ENCODE measurements at places on chromosomes 11 and 22.

DNA sequence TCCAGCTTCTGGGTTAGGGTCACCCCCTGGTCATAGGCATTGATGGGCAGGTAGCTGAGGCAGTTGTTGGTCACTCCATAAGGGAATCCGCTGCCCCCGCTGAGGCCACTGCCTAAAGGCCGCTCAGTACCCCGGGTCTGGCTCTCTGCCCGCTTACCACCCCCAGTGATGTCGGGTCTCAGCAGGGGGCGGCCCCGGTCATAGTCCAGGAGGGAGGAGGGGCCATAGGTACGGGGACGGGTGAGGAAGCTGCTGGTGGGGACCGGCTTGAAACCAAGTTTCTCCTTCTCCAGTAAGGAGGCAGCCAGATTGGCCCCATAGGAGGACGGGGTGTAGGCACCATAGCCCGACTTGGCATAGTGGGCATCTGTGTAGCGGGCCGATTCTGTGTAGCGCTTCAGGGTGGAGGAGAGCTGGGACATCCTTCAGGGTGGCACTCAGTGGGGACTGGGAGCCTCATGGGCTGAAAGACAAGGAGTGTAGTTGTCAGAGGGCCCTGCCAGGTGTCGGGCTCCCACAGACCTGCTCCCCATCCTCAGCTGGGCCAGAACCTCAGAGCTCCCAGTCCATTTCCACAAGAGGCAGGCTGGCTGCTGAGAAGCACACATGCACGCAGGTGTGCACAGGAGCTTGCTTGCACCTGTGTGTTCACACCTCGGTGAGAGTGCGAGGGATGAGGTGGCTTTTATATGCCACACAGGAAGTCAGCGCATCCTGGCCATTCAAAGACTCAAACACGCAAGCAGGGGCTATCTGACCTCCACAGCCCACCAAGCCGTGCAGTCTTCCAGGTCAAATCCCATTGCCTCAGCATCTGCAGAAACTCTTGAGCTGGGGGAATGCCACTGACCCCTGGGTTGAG is 8.2 kb downstream of the USP2 start:
- DNase-seq, result no peak

DNA sequence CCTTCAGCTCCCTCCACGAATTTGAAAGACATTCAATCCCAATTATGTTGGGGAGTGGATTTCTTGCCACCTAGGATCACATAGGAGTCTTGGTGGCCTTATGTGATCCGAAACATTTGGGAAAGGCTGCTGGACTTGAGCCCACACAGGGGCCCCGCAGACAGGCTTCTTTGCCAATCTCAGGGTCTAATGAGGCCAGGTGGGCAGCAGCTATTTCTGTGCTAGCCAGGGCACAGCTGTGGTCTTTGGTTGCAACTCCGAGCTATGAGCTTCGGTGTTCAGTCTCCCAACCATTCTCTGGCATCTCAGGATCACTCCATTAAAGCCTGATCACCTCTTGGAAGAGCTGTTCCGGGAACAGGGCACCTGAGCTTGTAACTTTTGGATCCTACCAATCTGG is 84.4 kb downstream of the TP53I11 start:
- DNase-seq, result no peak

- no peak for DNase-seq
Observed at GRCh38 chr11:63179432-63180041, 35.5 kb upstream of the SLC22A24 start.

GRCh38 chr11:35029979-35030682 is 108.8 kb upstream of the CD44 start:
- no peak for DNase-seq

GRCh38 chr11:113562576-113562975 is 87.4 kb upstream of the DRD2 start:
- no peak for DNase-seq

- DNase-seq, result no peak
Observed at GRCh38 chr11:104169091-104169490, 5.1 kb upstream of the PDGFD start.

GRCh38 chr22:21940521-21940920 is 12.1 kb downstream of the PPM1F start:
- DNase-seq, result no peak

- DNase-seq, result peak; percentile 82
Observed at GRCh38 chr11:72668629-72669347, 5.4 kb downstream of the PDE2A start.

GRCh38 chr11:77036398-77036797 is 2.2 kb downstream of the B3GNT6 start:
- DNase-seq, result no peak

- DNase-seq, result no peak
Observed at GRCh38 chr11:66922551-66922950, 35.6 kb downstream of the PC start.

- no peak for DNase-seq
Observed at GRCh38 chr11:8277691-8278090, 14.0 kb upstream of the LMO1 start.

GRCh38 chr11:91199866-91200265 is 977.0 kb upstream of the CHORDC1 start:
- DNase-seq, result no peak

DNA sequence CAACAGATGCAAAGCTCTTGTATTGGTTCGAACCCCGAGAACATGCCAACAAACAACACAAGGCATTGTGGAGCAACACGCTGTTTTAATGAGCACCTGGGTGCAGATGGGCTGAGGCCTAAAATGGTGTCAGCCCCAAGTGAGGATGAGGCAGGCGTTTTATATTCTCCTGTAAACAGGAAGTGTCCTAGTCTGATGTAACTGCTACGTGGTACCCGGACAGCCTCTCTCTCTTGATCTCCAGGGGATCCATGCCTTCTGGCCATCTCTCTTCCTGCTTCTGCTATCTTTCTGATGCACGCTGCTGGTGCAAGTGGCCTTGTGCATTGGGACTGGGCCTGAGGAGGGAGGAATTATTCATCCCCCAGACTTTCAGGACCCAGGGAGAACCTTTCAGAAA is 19.4 kb upstream of the VSTM5 start:
- no peak for DNase-seq

GRCh38 chr11:22065472-22065871 is 127.4 kb upstream of the ANO5 start:
- no peak for DNase-seq

GRCh38 chr11:72943664-72944063 is 129.5 kb downstream of the ATG16L2 start:
- DNase-seq, result no peak

GRCh38 chr11:34787348-34787747 is 128.8 kb downstream of the APIP start:
- no peak for DNase-seq

DNA sequence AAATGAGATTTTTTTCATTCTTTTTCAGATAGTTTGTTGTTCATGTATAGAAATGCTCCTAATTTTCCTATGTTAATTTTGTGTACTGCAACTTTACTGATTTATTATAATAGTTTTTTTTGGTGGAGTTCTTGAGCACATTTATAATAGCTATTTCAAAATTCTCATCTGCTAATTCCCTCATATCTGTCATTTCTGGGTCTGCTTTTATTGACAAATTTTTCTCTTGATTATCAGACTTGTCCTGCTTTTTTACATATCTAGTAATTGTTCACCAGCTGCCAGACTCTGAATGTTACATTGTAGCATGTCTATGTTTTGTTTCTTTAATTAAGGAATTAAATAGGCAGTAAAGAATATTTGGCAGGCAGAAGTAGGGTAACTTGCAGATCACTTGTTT is 60.9 kb upstream of the PARVA start:
- no peak for DNase-seq

GRCh38 chr11:71282581-71283351 is 30.4 kb upstream of the SHANK2 start:
- no peak for DNase-seq

- DNase-seq, result no peak
Observed at GRCh38 chr22:27450448-27450847, 351.1 kb downstream of the MN1 start.

DNA sequence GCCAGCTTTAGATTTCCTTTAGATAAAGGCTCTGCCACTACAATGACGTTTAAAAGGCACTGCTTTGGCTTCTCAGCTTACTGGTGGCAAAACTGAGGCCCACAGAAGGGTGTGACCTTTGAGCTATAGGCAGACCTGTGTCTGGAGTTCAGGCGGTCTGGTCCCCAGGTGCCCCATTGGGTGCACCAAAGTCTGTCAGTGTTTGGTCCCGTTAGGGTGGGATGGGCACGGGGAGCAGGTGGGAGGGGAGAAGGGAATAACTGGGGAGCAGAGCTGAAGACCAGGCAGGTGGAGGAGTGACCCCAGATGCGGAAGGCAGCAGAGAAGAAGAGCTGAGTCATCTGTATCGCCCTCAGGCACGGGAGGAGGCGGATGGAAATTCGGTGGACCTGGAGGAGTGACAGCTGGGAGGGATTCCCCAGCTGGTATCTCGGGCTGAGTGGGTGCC is 45.3 kb upstream of the GCAT start:
- no peak for DNase-seq

- no peak for DNase-seq
Observed at GRCh38 chr11:99260696-99261095, 239.9 kb downstream of the CNTN5 start.

GRCh38 chr11:74086242-74086884 is 77.5 kb upstream of the UCP3 start:
- no peak for DNase-seq

DNA sequence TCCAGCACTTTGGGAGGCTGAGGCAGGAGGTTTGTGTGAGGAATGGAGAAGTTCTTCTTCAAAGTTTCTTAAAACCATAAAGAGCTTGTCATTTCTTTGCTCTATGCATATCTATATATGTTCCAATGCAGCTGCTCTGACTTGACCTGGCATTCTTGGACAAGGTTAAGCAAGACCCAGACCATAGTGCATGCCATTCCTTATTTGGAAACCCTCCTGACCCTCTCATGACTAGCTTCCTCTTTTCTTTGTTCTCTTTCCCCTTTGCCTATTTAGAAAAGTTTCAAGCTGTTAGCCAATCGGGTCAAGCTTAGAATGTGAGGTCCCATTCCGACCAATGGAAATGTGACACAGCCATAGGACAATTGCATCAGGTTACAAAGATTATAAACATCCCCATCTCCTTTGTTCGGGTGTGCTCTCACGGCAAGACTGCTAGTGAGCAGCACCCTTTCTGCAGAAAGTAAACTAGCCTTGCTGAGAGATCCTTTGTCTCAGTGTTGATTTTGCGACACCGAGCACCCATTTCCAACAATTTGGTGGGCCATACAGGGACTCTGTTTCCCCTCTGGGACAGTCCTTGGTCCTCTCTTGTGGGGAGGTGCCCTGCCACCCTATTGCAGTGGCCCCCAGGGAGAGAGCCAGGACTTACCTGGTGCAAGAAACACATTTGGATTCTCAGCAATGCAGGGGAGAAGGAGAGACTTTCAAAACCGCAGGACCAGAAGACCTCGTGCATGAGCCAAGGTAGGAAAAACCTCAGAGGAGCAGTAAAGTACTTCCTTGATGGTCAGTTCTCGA is 39.9 kb upstream of the ANO1 start:
- DNase-seq, result no peak

GRCh38 chr11:2205214-2205720 is 33.7 kb upstream of the TH start:
- DNase-seq, result no peak

GRCh38 chr11:44608991-44609782 is 43.7 kb downstream of the CD82 start:
- no peak for DNase-seq

- DNase-seq, result no peak
Observed at GRCh38 chr11:91243051-91243450, 981.6 kb upstream of the FAT3 start.

GRCh38 chr11:110984147-110984546 is 261.4 kb upstream of the POU2AF2 start:
- no peak for DNase-seq

- DNase-seq, result no peak
Observed at GRCh38 chr11:100739666-100740065, 52.6 kb downstream of the ARHGAP42 start.

DNA sequence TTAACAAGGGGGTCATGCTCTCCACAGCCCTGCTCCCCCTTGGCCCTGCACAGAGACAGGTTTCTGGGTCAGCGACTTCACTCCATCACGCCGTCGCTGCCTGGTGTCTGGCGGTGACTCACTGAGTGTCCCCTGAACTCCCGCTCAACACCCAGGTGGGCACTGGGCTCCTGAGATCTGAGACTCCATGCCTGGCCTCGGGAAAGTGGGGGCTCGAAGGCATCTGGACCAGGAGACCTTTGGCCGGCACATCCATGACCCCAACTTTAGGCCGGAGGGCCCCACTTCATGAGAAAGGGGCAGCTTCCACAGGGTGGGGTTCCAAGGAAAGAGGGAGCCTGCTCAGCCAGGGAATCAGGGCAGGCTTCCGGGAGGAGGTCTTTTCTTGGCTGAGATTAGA is 79.3 kb upstream of the PRR5 start:
- DNase-seq, result no peak

GRCh38 chr11:122709039-122709760 is 53.7 kb downstream of the UBASH3B start:
- no peak for DNase-seq

DNA sequence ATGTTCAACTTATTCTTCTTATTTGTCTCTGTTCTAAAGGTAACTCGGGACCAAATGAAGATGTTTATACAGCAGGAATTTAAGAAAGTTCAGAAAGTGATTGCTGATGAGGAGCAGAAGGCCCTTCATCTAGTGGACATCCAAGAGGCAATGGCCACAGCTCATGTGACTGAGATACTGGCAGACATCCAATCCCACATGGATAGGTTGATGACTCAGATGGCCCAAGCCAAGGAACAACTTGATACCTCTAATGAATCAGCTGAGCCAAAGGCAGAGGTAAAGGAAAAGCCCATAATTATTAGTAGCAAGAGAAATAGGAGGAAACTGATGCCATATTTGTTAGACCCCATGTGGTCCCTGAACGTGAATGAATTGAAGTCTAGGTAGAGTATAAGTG is 63.3 kb downstream of the TRIM44 start:
- no peak for DNase-seq

DNA sequence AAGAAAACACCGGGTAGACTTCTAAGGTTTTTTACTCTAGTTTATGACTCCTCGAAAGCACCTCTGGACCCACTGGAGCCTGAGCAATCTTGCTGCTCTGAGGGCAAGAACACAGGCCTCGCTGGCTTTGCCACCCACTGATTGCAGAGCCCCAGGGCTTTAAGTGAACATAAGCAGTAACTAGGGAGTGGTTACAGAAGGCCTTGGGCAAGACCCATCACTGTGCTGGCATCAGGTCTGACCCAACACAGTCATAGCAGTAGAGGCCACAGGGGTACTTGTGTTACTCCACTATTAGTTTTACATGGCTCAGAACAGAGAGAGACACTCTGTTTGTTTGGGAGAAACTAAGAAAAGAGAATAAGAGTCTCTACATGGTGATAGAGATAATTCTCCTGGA is 684.5 kb downstream of the FAM181B start:
- no peak for DNase-seq

DNA sequence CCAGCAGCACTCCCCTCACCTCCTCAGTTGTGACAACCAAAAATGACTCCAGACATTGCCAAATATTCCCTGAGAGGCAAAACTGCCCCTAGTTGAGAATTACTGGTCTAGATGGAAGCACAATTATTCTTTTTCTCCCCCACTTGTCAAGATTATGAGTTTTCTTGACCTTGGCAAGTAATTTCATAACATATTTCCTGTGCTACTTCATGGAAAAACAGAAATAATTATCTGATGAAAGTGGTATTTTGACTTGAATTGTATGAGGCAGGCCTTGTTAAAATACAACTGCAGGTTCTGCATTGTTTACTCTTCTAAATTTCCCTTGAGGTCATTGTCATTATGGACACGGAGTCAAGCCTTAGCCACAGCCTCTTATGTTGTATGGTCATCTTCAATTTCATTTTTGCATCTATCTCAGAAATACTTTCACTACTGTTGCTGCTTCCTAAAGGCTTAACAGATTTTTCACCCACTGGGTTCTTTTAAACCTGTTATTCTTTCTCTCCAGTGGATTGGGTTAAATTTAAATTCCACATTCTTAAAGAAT is 32.2 kb upstream of the LDLRAD3 start:
- no peak for DNase-seq

- DNase-seq, result peak; percentile 87
Observed at GRCh38 chr11:125404811-125405790, 91.0 kb downstream of the FEZ1 start.

All from stimulated activated CD8-positive, alpha-beta memory T cell treated with anti-CD3 and anti-CD28 coated beads, Interleukin-4, amount 100 ng/mL, for 48 hours (primary cell).